NCI-H1048 (cell line): ENCODE measurements at places on chromosomes 16 and 17.

- DNase-seq: no peak
These were observed 3.0 kb upstream of the SMARCD2 start for GRCh38 chr17:63845509-63845908.

- no peak for DNase-seq
These were observed 8.5 kb downstream of the MLLT6 start for GRCh38 chr17:38713456-38714075.

DNA sequence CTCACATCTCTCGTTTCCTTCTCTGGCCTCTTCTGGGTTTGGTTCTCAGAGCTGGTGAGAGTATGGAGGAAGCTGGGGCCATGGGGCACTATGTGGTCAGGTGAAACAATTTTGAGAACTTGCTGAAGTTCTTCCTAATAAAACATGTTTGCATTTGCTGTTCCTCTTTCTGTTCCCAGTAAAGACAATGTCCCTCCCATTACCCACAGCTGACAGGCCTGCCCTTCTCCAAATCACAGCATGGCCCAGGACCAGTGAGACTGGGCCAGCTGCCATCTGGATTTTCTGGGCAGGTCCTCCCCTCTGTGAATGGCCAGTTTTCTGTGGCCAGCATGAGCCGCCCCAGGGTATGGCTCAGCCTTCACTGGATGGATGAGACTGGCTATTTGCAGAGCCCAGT is at the start of gene CD300H:
Gene CD300H, minus strand, starts transcription at position 113 of the 400 bp plus-strand sequence.
- DNase-seq: no peak

DNA sequence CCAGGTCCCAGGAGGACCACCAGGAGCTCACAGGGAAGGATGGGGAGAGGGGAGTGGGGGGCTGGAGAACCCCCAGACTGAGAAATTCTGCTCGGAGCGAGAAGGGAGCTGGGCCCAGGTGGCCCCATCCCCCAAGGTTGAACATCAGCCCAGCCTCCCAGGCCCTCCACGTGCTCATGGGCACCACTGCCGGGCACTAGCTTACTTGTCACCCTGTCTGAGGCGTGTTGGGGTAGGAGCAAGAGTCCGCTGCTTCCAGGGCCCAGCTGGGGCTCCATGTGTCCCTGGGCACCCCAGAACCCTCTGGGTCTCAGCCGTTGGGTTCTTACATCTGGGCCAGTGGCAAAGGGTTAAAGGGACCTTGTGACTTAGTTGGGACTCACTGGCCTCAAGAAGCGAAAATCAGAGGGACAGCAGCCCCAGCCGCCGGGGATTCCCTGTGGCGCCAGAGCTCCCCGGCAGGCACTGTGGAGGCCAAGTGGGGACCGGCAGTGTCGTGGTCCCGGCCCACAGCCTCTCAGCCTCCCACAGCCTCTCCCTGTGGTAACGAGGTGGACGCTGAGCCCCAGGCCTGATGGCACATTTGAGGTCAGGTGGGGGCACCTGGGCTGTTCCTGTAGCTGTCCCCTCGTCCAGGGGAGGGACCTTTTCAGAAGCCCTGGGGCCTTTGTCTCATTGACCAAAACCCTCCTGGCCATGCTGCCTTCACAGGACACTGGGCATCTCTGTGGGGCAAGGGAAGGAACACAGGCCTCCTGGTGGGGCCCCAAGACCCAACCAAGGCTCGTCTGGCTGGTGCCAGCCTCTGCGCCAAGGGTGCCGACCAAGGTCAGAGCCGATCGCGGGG is 33.7 kb upstream of the CDH15 start:
- no peak for DNase-seq

DNA sequence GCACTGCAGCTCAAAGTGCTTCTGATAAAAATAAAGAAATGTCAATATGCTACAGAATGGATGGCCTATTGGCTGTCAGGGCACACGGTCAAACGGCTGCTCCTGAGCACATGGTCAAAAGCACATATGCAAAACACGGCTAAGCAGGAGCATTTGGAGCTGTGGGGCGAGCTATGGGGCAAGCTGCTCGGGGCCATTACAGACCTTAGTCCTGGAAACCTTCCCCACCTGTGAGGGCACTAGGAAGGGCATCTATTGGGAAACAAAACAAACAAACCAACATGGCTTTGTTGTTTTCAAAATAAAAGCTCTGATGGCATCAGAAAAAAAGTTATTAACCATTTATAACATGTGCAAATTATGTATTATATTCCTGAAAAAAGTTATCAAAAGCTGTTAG is 83.6 kb downstream of the SLC5A11 start:
- no peak for DNase-seq

GRCh38 chr17:41284043-41284442 is 8.5 kb downstream of the KRTAP9-7 start:
- no peak for DNase-seq

DNA sequence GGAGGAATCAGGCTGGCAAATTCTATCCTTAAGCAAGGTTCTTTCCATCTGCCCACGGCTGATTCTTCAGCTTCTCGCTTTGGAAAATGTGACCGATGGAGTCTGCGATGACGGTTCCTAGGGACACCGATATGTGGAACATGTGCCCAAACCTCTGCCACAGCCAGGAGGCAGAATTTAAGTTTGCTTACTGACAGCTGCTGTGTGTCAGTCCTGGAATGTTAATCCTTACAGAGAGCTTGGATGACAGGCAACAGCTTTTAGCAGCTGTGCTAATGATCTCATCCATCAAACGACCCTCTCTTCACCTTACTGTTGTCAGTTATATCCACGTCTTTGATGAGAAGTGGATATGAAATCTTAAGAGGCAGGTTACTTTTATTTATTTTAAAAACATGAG is 11.4 kb upstream of the MYH13 start:
- DNase-seq: no peak

- DNase-seq: no peak
These were observed 31.9 kb downstream of the BRD7 start for GRCh38 chr16:50336884-50337283.

- DNase-seq: no peak
These were observed 8.8 kb downstream of the ZG16B start for GRCh38 chr16:2838928-2839327.
